ENCODE measurements at places on chromosomes 2 and 18.

GRCh38 chr18:62979900-62980299 is 264.6 kb downstream of the PHLPP1 start:
- DNase-seq: no peak

GRCh38 chr18:21656402-21656801 is 44.3 kb downstream of the SNRPD1 start:
- DNase-seq: no peak

GRCh38 chr2:192184349-192184748 is 10.4 kb downstream of the TMEFF2 start:
- DNase-seq: no peak

DNA sequence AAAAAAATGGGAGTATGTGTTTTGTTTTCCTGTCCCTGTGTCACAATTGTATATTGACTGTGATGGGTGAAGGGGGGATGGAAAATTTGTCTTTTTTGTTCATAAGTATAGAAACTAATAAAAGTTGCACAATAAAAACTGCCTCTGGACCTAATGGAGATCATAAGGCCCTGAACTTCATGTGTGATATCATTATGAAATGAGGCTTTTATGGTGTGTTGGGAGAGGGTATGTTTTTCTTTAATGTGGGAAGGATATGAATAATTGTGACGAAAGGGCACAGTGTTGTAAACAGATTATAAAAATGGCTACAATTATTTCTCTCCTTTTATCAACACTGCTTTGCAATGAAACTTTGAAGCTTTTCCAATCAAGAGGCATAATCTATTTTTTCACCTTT is 1889.3 kb upstream of the CELF4 start:
- no peak for DNase-seq

GRCh38 chr18:14941792-14942191 is 193.8 kb downstream of the ANKRD30B start:
- DNase-seq: no peak

- no peak for DNase-seq
Observed at GRCh38 chr2:233247744-233248143, 3.7 kb upstream of the ATG16L1 start.

DNA sequence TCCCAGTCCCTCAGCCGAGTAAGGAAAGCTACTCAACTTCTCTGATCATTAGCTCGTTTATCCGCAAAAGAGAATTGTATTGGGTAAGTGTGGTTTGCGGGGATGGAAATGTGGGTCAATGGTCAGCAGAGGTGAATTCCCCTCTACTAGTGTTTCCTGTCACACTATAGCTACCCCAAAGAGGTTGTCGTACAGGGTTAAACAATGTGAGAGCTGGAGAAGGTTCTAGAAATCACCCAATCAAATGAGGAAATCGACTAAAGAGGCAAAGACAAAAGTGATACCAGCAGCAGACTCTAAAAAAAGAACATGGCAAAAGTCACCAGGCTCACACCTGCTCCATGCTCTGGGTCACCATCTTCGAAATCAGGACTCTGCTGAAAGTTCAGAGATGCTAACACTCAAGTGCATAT is 144.7 kb upstream of the ITGA4 start:
- no peak for DNase-seq

Data from cortex of kidney (tissue), 1 donor.